GM03348 (cell line): ENCODE measurements at places on chromosomes 7 and 10.

- no peak for DNase-seq
Measured at GRCh38 chr7:31061185-31061584, 9.1 kb downstream of the ADCYAP1R1 start.

DNA sequence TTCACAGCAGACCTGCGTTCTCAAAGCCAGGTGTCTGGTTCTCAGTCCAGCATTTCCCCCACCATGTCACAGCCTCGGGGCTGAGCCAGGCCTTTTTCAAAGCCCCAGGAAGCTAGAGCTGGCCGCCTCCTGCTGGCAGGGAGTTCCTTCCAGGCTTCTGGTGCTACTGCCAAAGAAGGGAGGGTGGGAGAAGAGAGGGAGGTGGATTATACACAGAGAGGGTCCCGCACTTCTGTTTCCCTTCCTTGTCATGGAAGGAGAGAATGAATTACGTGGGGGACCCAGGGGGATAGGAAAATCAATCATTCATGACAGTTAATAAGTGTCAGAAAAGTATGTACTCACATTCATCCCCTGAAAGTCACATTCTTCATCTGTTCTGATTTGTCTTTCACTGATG is 600 bp upstream of the LGI1 start:
- no peak for DNase-seq

GRCh38 chr10:55750458-55750857 is 610.6 kb downstream of the ZWINT start:
- no peak for DNase-seq

DNA sequence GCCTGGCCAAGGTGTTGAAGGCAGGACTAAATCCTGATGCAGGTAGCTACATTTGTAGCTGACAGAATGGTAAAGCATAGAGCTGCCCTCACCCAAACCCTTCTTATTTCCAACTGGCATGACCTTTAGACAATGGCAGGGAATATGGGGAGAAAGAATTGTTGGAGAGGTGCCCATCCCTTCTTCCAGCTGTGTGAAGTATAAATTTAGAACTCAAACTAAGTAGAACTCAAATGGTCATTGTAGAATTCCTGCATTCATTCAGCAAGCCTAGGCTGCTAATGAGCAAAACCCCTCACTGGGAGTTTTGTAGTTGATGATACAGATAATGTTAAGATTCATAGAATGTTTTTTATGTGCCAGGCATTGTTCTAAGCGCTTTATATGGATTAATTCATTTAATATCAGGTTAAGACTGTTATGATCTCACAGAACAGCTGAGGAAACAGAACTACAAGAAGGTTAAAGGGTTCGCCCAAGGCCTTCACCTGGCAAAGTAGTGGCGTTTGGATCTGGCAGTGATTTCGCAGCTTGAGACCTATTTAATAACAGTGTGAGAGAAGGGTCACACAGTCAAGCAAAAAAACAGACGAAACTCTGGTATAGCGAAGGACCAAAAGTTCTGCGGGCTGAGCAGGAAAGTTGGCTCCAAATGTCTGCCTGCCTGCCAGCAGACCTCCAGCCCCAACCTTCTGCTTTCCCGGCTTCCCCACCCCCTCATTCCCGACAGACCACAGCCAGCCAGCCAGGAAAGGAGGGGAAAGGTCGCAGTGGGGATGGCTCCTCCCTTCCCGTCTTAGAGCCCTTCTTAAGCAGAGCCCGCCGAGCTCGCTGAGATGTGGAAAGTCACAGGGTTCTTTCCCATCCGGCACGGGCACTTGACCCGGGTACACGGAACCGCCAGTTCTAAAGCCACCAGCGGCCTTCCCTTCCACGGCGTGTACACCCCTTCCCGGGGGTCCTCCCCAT is 1.6 kb upstream of the HILPDA start:
- DNase-seq: peak; percentile 83

DNA sequence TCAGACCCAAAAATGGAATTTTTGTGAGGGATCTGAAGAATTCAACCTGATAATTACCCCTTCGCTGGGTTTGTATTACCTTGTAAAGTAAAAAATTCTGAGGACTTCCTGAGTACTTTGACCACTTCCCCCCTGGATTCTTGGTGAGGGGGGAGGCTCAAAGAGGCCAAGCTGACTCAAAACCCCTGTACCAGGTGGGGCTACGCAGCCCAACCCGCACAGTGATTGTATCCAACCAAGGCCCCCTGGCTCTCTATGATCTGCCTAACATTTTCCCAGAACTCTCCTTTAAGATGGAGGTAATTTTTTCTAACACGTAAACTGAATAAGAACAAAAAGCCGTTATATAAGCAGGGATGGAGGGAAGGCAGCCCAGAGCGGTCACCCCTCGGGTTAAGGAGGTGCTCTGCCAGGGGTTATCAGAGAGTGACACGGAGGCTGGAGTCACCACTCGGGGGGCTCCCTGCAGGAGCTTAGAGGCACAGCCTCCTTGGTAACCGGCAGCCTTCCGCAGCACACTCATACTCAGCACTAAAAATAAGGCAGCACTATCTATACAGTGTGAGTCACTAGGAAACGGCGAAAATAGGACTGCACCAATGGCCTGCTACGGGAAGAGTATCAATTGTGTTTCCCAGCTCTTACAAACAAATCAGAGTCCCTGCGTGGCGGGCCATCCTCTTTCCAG is 255.4 kb downstream of the ELMO1 start:
- DNase-seq: no peak

DNA sequence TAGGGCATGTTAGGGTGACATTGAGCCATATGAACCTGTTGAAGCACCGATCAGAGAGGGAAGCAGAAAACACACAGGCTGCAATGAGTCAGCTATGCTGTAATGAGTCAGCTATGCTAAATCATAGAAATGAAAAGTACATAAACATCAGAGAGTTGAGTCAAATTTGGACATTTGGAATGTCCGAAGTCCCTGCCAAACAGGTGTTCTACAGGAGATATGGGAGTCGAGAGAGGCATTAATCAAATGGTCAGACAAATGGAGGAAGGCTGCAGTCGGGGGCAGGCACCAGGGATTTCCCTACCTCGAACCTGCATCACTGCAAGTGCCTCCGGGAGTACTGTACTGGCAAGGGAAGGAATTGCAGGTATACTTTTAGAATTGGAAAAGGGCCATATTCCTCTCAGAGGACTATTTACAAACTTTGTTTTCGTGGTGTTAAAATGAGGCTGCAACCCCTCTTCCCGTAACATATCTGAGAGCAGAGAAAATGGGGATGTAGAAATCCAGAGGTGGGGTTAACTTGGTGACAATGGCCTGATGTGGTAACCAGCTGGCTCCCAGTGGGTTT is 8.8 kb upstream of the ZC3HAV1 start:
- DNase-seq: peak; percentile 28

DNA sequence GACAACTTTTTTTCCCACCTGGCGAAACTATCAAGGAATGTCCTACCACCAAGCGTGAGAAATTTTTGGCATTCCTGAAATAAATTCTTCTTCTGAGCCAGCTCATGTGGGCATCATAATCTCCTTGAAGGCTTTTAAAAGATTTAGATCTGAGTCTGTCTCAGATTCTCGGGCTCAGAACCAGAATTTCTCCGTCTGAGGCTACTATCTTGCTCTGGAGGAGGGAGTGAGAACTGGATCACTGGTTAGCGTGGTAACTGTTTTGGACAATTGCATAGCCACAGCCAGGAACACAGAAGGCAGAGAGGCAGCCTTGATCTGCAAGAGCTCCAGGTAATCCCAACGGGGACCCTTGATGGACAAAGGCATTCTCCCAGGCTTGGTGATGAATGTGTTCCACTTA is 1.0 kb upstream of the PLAC9 start:
- DNase-seq: peak; percentile 24

GRCh38 chr10:4260483-4261124 is 475.6 kb upstream of the KLF6 start:
- DNase-seq: peak; percentile 29

- no peak for DNase-seq
Measured at GRCh38 chr10:18332048-18332447, 191.8 kb downstream of the CACNB2 start.

- no peak for DNase-seq
Measured at GRCh38 chr10:6269953-6270867, 67.5 kb downstream of the PFKFB3 start.

DNA sequence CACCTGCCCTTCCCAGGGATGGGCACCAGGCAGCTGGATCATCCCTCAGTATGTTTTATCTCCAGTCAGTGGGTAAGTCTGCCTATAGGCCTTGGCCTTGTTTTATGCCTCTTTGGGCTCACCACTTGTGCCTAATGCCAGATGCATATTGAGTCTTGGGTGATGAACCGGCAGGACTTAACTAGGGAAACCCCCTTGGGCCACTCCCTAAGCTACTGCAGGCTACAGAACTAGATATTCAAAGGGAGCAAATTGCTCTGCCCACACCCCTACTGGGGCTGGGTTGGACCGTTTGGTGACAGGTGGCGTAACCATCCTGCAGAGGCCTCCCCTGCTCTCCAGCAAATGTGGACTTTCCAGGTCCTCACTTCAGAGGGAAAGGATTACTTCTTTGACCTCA is 115.7 kb upstream of the GDF10 start:
- DNase-seq: no peak

GRCh38 chr7:32494946-32495297 is 367 bp upstream of the AVL9 start:
- no peak for DNase-seq

- DNase-seq: no peak
Measured at GRCh38 chr7:68684246-68684839, 913.9 kb upstream of the AUTS2 start.

GRCh38 chr10:30915146-30915545 is 116.5 kb downstream of the ZNF438 start:
- no peak for DNase-seq

- DNase-seq: peak; percentile 72
Measured at GRCh38 chr7:30752979-30753378, 1.0 kb downstream of the INMT start.

GRCh38 chr10:122267849-122268737 is 3.0 kb upstream of the BTBD16 start:
- DNase-seq: peak; percentile 89

GRCh38 chr10:110919349-110919931 is at the start of gene SHOC2:
SHOC2 (plus strand) TSS chr10:110919604; CDS start chr10:110964359, 44,755 bp downstream.
- peak; percentile 95 for DNase-seq

GRCh38 chr10:128604025-128604424 is 477.8 kb upstream of the MKI67 start:
- DNase-seq: no peak

DNA sequence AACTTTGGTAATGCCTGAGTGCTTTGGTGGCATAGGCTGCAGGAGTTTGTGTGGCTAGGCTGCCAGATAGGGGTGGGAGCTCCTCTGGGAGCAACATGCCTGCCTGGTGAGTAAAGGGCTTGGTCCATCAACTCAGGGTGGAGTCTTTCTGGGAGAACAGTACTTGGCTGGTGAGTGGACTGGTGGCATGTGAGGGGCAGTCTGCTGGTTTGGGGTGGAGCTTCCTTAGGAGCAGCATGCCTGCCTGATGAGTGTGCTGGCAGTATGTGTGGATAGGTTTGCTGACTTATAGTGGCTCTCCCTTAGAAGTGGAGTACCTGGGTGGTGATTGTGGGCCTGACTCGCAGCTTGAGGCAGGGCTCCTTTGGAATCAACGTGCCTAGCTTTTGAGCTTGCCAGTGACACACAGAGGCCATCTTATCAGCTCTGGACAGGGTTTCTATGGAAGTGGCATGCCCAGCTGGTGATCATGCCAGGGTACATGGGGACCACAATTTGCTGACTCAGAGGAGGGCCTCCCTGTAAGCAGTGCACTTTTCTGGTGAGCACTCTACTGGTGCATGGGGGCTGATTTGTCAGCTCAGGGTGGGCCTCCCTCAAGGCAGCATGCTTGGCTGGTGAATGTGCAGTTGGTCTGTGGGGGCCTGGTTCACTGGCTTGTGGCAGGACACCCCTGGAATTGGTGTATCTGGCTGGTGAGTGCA is 35.0 kb upstream of the SRI start:
- peak; percentile 3 for DNase-seq

- no peak for DNase-seq
Measured at GRCh38 chr10:17586821-17587234, 30.3 kb downstream of the HACD1 start.

GRCh38 chr10:69018613-69019012 is 30.0 kb downstream of the KIFBP start:
- no peak for DNase-seq

- peak; percentile 40 for DNase-seq
Measured at GRCh38 chr10:95350219-95350829, 59.5 kb upstream of the PDLIM1 start.

DNA sequence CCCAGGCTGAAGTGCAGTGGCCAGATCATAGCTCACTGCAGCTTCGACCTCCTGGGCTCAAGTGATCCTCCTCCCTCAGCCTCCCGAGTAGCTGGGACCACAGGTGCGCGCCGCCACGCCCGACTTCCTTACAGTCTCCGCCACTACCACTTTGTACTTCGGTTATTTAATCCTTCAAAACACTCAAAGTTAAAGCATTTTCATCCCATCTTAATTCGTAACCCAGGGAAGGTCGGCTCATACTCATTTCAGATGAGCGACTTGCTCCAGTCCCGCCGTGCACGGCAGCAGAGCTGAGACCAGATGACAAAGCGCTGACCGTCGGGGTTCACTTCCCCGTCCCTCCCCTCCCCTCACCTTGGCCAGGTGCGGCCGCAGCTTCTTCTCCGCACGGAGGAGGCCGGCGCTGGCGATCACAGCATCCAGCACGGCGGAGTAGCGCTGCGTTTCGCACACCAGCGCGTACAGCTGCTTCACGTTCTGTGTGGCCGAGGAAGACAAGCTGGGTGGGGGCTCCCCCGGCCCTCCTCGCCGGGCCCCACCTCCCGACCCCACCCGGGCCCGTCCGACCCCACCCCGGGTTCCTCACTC is 457 bp downstream of the NSUN5 start:
- DNase-seq: no peak

GRCh38 chr7:106287786-106288185 is 3.0 kb upstream of the NAMPT start:
- no peak for DNase-seq

DNA sequence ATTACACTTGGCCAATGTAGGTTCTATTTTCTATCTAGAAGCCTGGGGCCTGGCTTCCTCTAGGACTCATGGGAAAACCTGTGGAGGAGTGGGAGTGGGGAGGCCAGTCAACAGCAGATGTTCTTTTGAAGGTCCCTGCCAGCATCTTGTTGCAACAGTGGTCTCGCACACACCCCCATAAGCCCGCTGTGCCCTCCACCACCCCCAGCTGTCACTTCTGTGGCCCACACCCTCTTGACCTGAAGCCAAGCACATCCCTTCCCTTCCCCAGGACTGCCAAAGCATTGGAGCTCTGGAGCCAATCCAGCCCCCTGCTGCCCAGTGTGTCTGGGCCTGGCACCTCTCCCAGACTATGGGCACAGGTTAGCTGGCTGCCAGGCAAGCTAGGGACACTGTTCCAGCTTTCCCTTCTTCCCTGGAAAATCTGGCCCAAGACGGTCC is 1.9 kb upstream of the STX1A start:
- DNase-seq: no peak

GRCh38 chr7:31896925-31897324 is 173.3 kb downstream of the PDE1C start:
- no peak for DNase-seq

DNA sequence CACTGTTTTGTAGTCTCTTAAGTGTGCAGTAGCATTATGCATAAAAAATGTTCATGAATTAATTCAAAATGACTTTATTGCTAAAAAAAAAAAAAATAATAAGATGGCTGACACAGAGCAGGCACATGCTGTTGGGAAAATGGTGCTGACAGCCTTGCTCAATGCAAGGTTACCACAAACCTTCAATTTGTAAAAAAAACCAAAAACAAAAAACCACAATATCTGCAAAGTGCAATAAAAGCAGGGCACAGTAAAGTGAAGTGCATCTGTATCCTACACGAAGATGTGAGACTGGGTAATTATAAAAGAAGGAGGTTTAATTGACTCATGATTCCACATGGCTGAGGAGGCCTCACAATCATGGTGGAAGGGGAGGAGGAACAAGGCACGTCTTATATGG is 185.8 kb downstream of the USP6NL start:
- DNase-seq: no peak

- no peak for DNase-seq
Measured at GRCh38 chr7:25978466-25978865, 173.5 kb upstream of the NFE2L3 start.
